Vagina (tissue), 2 donors: ENCODE measurements at places on chromosomes 5 and 9. TPM values are rescaled to one million over a fixed set of nuclear protein-coding genes. Genes with fewer than 3 reads are reported as not detected.

DNA sequence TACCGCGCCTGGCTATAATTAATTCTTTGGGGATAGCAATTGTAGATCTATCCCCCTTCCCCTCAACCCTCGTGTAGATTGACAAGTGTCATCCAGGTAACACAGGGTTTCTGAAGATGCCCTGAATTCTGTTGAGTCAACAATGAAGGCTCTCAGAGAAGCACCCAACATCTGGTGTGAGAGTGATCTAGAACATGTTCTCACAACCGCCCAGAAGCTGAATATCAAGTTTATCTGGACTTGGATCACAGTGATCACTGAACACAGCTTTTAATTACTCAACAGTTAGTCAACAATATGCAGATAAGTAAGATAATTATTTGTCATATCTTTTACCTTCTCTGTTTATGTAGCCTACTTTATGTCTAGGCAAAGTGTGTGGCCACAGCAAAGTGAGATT lies 204.2 kb upstream of the RGMB start:
- H3K36me3 ChIP-seq = no peaks in the 10 kb centered on the region
- H3K4me3 ChIP-seq = no peak overlapping the region
- no peaks in the 10 kb centered on the region for H3K4me1 ChIP-seq
- DNase-seq = no peak
- no peaks in the 10 kb centered on the region for H3K27me3 ChIP-seq

DNA sequence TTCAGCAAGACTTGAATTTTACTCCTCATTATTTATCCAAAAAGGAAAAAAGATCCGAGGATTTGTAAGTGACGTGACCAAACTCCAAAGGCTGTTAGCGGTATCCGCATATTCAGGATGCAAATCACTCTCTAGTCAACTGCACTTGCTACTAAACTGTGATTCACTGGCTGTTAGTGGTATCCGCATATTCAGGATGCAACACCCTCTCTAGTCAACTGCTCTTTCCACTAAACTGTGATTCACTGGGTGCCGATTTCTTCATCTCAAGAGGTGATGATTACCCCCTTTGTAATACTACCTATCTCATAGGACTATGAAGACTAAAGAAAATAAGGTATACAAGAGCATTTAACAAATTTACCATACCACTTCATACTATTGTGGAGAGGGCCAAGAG lies 5.7 kb downstream of the MAPKAP1 start:
- no peak overlapping the region for H3K4me3 ChIP-seq
- H3K36me3 ChIP-seq = no peaks in the 10 kb centered on the region
- H3K4me1 ChIP-seq = peaks cover 28% of the 10 kb centered on the region

DNA sequence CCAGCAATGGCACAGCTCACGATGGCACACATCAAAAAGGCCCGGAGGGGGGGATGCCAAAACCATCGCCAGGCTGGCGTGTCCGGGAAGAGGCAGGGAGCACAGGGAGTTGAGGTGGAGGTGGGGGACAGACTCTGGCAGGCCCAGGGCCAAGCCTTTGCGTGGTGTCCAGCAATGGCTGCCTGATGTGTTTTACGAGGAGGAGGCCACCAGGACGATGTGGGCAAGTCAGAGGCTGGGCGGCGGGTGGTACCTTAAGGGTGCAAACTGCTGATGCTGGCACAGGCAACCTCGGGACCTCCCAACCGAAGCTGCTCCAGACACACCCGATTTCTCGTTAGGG lies 4.7 kb downstream of the VAV2 start:
- no peaks in the 10 kb centered on the region for H3K27me3 ChIP-seq
- H3K27ac ChIP-seq = no peak overlapping the region
- H3K36me3 ChIP-seq = no peaks in the 10 kb centered on the region
- no peak overlapping the region for H3K4me3 ChIP-seq
- peaks cover 14% of the 10 kb centered on the region for H3K4me1 ChIP-seq

DNA sequence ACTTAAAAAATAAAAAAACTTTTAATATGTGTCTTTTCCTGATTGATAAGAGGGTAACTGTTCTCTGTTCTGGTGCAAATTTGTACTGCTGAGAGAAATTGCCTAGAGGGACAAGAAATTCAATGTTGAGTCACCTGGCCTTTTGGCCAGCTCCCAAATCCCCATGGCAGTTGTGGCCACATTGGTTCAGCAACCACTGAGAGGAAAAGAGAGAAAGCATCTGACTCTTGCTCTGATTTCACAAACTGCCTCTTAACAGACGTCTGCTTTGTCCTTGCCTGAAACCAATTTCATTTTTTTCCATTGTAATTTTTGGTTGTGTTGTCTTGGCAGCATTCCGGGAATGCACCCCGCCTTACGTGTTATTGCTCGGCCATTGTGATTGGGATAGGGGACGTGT lies 42.4 kb downstream of the NTRK2 start:
- no peaks in the 10 kb centered on the region for H3K27me3 ChIP-seq
- no peak overlapping the region for H3K4me3 ChIP-seq
- no peak overlapping the region for H3K27ac ChIP-seq
- H3K4me1 ChIP-seq = no peaks in the 10 kb centered on the region
- no peaks in the 10 kb centered on the region for H3K36me3 ChIP-seq

FCN2 gene
- not detected for total RNA-seq

FBXL7 gene
- total RNA-seq = 21.1 TPM
